ENCODE measurements at places on chromosomes 6 and 20.

GRCh38 chr6:79631693-79632172, 604 bp downstream of the SH3BGRL2 start:
- H3K4me3 ChIP-seq: peak overlapping the region; percentile 89
- no peaks in the 10 kb centered on the region for H3K4me1 ChIP-seq
- H3K27ac ChIP-seq: peak overlapping the region; percentile 81
- no peaks in the 10 kb centered on the region for H3K36me3 ChIP-seq

DNA sequence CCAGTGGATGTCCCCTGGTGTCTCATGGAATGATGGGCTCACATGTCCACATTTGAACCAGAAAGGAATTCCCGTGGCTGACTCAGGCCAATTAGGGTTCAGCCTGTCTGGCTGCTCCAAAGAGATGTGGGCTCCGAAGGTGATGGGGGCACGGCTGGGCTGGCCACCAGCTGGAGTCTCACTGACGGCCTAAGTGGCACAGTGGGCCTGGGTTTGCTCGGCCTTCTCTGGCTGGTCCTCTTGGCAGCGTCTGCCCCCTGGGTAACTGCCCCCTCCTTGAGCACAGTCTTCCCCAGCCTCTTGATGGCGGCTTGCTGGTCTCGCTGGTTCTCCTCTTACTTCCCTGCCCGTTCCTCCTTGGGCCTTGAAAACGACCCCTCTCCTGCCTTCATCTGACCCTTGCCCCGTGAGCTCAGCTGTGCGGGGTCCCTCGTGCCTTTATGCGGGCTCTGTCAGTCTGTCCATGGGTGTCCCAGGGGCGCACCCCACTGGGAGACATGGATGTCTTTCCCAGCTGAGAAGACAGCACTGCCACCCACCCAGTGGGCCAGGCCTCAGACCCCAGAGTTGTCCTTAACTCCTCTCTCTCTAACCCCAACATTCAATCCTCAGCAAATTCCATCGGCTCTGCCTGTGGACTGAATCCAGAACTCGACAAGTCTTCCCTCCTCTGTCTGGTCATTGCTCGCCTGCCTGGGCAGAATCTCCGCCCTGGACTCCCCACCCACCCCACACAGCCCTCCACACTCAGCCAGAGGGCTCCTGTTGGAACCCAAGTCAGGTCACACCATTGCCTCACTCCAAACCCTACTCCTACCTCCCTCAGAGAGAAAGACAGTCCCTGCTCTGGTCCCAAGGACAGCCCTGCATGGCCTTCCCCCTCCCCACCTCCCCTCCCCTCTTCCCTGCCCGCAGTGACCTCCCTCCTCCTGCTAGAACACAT, 78.7 kb downstream of the CEBPB start:
- H3K36me3 ChIP-seq: no peaks in the 10 kb centered on the region
- H3K4me1 ChIP-seq: peaks cover 13% of the 10 kb centered on the region
- no peaks in the 10 kb centered on the region for H3K27me3 ChIP-seq
- H3K4me3 ChIP-seq: no peak overlapping the region

GRCh38 chr6:51489133-51489532, 598.3 kb downstream of the PKHD1 start:
- H3K27ac ChIP-seq: no peak overlapping the region
- H3K27me3 ChIP-seq: no peaks in the 10 kb centered on the region
- no peak overlapping the region for H3K4me3 ChIP-seq
- H3K36me3 ChIP-seq: no peaks in the 10 kb centered on the region
- DNase-seq: no peak

DNA sequence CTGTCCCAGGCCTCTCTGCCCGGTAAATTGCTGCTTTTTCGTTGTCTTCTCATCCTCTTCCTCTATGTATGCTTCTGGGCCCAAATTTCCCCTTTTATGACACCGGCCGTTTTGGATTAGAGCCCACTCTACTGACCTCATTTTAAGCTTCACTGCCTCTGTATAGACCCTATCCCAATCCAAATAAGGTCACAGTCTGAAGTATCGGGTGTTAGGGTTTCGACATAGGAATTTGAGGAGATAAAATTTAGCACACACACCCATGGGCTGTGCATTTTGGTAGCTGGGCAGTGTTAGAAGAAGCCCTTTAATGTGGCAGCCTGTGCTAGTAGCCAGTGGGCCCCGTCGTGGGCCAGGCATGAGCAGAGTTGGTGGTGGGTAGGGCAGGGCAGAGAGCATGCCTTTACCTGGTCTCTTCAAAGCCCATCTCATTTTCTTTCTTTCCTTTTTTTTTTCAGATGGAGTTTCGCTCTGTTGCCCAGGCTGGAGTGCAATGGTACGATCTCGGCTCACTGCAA, 27.9 kb upstream of the EZR start:
- no peak overlapping the region for H3K4me3 ChIP-seq
- H3K27ac ChIP-seq: no peak overlapping the region
- no peaks in the 10 kb centered on the region for H3K4me1 ChIP-seq

DNA sequence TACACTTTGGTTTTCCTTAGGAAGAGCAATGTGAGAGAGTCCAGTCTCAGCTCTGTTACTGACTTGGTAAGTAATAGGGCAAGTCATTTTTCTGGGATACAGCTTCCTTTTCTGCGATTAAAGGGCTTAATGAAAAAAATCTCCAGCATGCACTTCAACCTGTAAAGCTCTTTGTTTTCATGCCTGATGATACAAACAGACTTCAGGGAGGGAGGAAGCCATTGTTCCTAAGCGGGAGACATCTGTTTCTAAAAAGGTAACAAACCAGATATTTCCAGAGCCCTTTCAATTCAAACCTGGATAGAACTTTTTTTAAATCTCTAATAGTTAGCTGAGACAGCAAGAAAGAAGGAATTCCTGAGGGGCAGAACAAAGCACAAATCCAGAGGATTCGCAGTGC, 5.2 kb upstream of the CASS4 start:
- no peak overlapping the region for H3K4me3 ChIP-seq
- no peaks in the 10 kb centered on the region for H3K27me3 ChIP-seq
- no peaks in the 10 kb centered on the region for H3K36me3 ChIP-seq
- peaks cover 18% of the 10 kb centered on the region for H3K4me1 ChIP-seq

DNA sequence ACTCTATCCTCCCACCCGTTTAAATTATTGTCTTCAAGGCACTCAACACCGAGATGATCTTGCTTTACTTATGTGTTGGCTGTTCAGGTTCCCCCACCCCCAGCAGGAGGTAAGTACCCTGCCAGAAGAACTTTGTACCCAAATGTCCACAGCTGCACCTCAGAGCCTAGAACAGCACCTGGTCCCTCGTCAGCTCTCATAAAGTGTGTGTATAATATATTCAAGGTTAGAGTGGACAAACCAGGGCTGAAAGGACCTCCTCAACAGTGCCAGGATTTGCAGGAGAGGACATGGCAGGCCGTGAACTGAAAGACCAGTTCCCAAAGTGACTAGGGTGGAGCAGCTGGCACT, 5.9 kb upstream of the CPXM1 start:
- no peaks in the 10 kb centered on the region for H3K36me3 ChIP-seq
- no peaks in the 10 kb centered on the region for H3K4me1 ChIP-seq
- no peak overlapping the region for H3K27ac ChIP-seq
- peaks cover 53% of the 10 kb centered on the region for H3K27me3 ChIP-seq
- no peak for DNase-seq
- no peak overlapping the region for H3K4me3 ChIP-seq

- no peaks in the 10 kb centered on the region for H3K36me3 ChIP-seq
- H3K27ac ChIP-seq: no peak overlapping the region
- no peaks in the 10 kb centered on the region for H3K27me3 ChIP-seq
- no peak overlapping the region for H3K4me3 ChIP-seq
These were observed 414.0 kb downstream of the GJA1 start for GRCh38 chr6:121849477-121849876.

Measured in heart left ventricle (tissue), 16 donors.